ENCODE measurements at places on chromosomes 13 and 19. TPM values are rescaled to one million over a fixed set of nuclear protein-coding genes. Genes with fewer than 3 reads are reported as not detected.
A peak's percentile ranks its signal among the peaks of the same experiment; 100 is the strongest.

GIPC3 gene
- total RNA-seq, result 0.48 TPM

ANGPTL8 gene
- not detected for total RNA-seq

- H3K27me3 ChIP-seq, result no peaks in the 10 kb centered on the region
- H3K4me1 ChIP-seq, result no peaks in the 10 kb centered on the region
- H3K4me3 ChIP-seq, result no peak overlapping the region
- H3K36me3 ChIP-seq, result no peaks in the 10 kb centered on the region
Measured at GRCh38 chr13:45718063-45718462, 15.9 kb downstream of the CBY2 start.

KLK15 gene
- not detected for total RNA-seq

- no peaks in the 10 kb centered on the region for H3K4me1 ChIP-seq
- no peaks in the 10 kb centered on the region for H3K27me3 ChIP-seq
- no peak for DNase-seq
- H3K36me3 ChIP-seq, result peaks cover 16% of the 10 kb centered on the region
- no peak overlapping the region for H3K4me3 ChIP-seq
- no peak overlapping the region for H3K27ac ChIP-seq
Measured at GRCh38 chr13:112522578-112522977, 65.4 kb downstream of the TUBGCP3 start.

ACER1 gene
- not detected for total RNA-seq

DNA sequence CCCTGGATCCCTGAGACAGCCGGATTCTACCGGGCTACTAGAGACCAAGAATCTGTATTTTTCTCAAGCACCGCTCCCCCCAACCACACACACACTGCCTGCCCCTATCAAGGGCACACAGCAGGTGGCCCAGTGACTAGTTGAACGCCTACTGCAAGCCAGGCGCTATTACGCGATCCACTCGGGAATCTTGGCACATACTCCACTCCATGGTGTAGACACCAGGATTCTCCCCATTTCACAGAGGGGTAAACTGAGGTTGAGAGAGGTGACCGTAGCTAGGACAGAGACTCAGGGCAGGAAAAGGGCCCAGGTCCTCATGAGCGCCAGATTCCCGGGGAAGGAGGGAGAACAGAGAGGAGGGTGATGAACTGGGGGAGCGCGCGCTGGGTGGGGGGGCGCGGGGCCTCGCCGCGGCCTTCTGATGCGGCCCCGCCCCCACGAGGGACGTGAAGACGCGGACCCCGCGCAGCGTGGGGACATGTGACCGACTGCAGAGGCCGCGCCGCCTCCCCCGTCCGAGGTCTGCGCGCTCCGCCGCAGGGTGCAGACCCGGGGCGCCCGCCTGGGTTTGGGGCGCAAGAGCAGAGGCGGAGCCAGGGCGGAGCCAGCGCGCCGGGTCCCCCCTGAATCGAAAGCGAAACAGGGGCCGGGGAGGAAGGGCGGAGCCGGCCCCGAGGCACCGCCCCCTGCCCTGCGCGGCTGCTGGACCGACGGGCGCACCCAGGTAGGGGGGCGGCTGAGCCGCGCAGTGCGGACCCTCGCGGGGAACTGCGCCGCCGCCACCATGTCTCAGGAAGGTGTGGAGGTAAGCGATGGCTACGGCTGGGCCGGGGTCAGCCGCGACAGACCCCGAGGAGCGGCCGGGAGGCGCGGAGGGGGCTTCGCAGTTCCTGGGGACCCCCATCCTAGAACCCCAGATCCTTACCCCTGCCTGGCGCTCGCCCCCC, at the start of gene SHFL:
SHFL (plus strand) TSS at position 677 of the 950 bp plus-strand sequence; CDS start at position 788, 111 bp downstream.
- no peaks in the 10 kb centered on the region for H3K27me3 ChIP-seq
- DNase-seq, result peak; percentile 92
- peak within 1 kb of the TSS; percentile 78 for H3K4me3 ChIP-seq
- H3K36me3 ChIP-seq, result peaks cover 18% of the 10 kb centered on the region
- peaks cover 11% of the 10 kb centered on the region for H3K4me1 ChIP-seq
- H3K27ac ChIP-seq, result peak within 1 kb of the TSS; percentile 74
